ENCODE measurements at places on chromosomes 5 and 9.

DNA sequence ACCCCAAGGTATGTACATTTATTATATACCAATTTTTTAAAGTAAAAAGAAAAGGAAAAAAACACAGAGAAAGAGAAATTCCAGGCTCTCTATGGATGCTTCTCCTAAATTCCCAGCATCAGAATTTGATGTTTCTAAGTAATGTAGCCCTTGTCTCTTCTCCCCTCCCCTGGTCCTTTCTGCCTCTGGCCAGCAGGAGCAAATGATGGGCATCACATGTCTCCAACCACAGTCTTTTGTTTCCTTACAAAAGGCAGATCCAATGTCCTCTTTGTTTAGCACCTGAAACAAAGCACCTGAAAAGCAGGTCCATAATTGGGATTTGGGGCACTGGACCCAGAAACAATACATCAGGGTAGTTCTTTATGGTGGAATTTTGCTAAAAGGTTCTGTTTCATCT is 50.4 kb upstream of the APC start:
- DNase-seq, result no peak

DNA sequence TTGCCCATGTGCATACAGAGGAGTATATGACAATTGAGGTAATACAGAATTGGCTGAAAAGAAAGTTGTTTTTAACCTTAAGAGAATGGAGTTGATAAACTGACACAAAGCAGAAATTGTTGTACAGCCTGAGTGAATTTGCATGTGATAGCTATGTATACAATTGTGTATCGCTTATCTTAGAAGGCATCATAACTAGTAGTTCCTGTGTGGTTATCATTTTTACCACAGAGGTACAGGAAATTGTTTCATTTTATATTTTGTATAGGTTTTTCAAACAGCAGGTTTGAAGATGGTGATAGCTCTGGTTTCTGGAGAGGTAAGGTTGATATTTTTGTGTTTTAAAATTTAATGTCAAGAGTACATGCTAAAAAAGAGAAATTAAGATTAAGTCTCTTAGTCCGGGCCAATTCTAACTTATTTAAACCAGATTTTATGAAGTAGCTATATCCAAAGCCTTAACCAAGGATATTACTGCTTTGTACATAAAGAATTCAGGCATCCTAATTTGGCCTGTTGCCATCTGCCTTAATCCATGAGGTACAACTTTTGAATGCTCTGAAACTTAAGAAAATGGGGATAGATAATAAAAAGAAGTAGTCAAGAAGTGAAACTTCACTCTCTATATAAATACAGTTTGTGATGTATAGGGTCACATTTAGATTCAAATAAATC is 26.0 kb downstream of the DDX4 start:
- no peak for DNase-seq

GRCh38 chr9:88534456-88535225 is at the start of gene NXNL2:
Gene NXNL2, plus strand, starts transcription at chr9:88535178. Its CDS starts 257 bp downstream, at chr9:88535435.
- DNase-seq, result no peak

- DNase-seq, result no peak
These were observed 246.6 kb downstream of the SPOCK1 start for GRCh38 chr5:137252512-137252911.

Data from HepG2 (cell line).